Ovary (tissue), 10 donors: ENCODE measurements at places on chromosomes 6 and 20. TPM values are rescaled to one million over a fixed set of nuclear protein-coding genes. Genes with fewer than 3 reads are reported as not detected.

Gene FAM83B
- not detected for total RNA-seq

Gene TPD52L1
- total RNA-seq, result 14.4 TPM

Gene PDSS2
- total RNA-seq, result 12.3 TPM

Gene ENPP1
- total RNA-seq, result 10.2 TPM

Gene SYCP2
- 0.60 TPM for total RNA-seq
